ENCODE measurements at places on chromosomes 7 and 10.

DNA sequence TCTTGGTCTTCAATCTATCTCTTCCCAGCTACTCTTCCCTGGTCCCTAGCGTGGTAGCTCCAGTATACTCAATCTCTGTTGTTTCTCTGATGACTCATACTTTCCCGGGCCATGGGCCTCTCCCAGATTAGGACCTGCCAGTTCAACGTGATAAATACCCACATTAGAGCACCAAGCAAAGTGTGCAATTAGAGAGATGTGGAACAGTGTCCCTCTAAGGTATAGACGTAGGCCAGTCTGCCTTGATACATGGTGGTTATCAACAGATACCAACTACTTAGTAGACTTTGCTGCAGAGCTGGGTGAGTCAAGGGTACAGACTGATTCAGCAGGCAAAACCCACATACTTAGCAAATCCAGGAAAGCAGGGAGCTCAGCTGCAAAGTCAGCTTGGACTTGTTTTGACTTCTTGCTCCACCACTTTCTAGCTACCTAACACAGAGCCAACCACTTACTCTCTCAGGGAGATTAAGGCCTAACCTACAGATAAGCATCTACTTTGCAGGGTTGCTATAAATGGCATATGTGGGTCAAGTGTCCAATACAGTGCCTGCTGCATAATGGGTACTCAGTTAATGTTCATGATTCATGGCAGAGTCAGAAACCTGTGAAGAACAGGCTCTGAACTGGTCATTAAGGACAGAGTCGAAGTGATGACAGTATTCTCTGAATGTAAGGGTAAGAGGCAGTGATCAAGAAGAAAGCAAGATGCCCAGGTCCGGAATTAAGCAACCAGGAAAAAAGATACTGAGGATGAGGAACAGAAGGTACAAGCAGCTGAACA, 176.1 kb downstream of the CHN2 start:
- no peak for DNase-seq

DNA sequence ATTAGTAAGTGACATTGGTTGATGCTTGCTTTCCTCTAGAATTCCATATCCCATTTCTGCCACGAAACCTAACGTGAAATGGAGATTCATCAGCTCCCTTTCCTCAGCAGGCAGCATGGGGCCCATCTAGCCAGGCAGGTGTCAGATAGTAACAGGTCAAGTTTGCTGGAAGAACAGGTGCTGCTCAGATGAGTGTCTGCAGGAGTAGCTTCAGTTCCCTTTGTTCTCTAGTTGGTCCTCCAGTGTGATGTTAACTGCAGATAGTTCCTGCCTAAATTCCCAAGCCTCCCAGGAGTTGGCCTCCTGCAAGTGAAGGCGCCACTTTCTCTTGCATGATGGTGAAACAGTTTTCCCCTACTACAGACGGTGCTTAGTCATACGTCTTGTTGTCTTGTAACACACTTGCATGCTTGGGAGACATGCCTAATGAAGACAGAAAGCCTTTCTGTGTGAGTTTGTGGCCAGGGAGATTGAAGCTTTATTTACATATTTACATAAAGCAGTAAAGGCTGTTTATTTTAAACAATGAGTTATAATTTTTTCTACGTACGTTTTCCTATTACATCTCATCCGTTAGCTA, 175.4 kb downstream of the CHN2 start:
- no peak for DNase-seq

- DNase-seq: no peak
Measured at GRCh38 chr7:137970253-137970975, 31.5 kb downstream of the CREB3L2 start.

DNA sequence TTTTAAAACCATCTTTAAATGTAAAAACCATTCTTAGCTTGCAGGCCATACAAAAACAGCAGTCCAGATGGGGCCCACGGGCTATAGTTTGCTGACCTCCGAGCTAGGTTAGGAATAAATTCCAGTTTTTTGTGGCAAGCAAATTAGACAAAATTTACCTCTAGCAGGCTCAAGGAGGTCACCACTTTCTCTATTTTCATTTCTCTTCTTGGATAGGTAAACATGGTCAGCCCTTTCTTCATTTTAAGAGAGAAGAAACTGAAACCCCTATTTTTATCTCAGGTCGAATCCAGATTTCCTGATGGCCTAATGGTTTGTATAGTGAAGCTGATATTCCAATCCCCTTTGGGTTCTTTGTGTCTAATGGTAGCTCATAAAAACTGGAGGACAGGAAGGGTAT, 10.7 kb downstream of the IKZF5 start:
- DNase-seq: no peak

DNA sequence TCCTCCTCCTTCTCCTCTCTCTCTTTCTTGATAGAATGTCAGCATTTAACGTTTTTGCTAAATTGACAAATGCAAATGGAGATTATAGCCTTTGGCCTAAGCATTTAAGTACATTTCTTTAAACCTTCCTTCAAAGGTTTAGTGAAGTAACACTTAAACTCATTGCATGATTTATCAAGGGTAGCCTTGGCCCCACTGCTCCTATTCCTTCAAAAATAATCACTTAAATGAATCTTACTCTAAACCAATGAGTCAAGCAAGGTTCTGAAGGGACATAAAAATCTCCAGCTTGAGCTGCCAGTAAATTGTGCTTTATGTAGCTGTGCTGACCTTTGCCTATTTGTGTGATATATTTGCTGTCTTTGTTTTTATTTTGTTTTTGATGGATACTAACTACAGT, 358.5 kb upstream of the AKR1E2 start:
- no peak for DNase-seq

- DNase-seq: no peak
Measured at GRCh38 chr7:157828881-157829280, 492.1 kb downstream of the DNAJB6 start.

GRCh38 chr10:7819121-7819460, 786 bp downstream of the TAF3 start:
- DNase-seq: peak; percentile 23

DNA sequence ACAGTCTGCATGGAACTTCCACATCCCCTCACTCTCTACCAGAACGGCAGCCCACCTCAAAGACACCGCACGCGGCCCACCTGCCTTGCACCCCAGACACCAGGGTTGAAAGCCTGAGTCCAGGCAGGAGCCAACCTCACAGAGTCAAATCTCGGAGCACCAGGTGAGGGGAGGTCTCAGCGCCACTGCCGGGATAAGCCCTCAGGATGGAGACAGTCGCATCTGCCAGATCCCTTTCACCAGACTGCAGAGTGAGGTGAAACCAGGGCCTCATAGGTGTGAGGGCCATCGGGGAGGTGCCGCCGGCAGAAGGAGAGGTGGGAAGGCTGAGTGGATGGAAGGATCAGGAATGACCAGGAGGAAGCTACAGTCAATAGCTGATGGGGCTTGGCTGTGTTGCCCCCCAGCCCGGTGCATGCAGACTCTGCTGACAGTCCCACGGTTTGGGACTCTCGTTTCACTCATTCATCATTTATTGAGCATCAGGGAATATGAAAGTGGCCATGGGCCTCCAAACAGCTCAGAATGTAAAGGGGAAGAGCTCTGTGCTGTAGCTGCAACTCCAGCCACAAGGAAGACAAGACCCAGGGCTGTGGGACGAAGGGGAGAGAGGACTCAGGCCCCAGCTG, 315.0 kb downstream of the PTPRN2 start:
- DNase-seq: no peak

- no peak for DNase-seq
Measured at GRCh38 chr7:101232141-101232850, 5.3 kb downstream of the CLDN15 start.

GRCh38 chr10:30821261-30821993, 191.9 kb upstream of the LYZL2 start:
- no peak for DNase-seq

- no peak for DNase-seq
Measured at GRCh38 chr10:69516316-69516715, 56.9 kb downstream of the NEUROG3 start.

DNA sequence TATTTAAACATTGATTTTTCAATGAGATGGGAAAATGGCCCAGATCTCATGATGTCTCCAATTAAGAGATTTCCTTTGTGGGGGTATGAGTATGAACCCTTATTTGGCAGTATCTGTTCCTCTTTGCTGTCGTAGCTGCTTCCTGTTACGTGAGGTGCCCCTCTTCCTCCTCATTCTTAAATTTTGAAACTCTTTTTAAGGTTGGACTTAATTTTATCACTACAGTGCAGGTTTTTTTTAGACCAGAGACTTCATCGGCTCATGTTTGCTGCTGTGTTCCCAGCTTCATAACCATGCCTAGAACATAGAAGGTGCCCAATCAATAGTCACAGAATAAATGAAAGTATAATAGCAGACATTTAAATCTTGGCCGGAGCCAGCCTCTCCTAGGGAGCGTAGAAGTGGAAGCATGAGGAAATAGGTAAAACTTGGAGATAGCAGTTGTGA, 2.4 kb downstream of the MIOS start:
- DNase-seq: peak; percentile 56

DNA sequence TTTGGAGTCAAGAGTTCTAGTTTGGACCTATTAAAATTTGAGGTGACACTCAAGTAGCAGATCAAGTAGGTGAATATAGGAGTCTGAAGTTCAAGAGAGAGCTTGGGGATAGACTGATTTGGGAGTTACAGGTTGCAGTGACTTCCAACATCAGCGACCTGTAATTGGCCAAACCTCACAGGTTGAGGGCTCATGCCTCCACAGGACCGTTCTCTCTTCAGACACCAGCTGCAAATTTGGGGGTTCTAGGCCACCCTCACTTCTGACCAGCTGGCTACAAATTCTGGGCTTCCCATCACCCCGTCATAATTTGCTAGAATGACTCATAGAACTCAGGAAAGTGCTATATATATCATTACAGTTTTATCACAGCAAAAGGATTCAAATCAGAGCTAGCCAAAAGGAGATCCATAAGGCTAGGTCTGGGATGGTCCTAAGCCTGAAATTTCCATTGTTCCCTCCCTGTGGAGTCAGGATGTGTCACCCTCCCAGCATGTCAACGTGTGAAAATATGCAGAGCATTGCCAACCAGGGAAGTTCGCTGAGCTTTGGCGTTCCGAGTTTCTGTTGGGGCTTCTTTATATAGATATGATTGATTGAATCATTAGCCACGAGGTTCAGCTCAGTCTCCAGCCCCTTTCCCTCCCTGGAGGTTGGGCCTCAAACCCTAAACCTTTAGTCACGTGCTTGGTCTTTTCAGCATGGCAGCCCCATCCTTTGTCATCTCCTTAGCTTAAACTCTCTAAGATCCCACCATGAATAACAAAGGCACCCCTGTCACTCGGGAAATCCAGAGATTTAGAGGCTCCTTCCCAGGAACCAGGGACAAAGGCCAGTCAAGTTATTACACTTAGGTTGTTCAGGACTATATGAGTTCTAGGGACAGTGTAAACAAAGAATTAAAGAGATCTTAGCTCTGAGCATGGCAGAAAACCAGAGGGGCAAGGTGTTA, 20.7 kb upstream of the ZNF212 start:
- no peak for DNase-seq

DNA sequence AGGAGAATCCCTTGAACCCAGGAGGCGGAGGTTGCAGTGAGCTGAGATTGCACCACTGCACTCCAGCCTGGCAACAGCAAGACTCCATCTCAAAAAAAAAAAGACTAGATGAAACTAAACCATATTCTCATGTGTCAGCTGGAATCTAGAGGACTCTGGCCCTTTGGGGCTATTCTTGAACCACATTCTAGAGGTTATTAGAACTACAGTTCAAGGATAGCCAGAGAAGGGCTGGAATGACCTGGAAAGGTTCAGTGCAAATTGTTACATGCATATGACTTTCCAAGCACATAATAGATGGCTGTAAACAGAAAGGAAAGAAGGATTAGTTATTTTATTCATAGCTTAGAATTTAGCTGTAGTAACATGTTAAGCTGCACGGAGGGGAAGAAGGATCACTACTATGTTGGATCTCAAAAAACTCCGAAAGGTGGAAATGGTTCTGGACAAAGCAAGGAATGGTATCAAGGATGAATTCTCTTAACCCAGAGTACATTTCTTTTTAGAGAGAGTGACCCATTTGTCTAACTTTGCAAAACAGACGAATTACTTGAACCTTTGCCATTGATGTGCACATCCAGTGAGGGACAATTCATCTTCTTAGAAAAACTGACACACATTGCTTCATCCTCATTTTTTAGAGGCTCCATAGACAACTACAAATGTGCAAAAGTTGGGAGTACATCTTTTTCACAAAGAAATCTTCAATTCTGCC, 124.0 kb upstream of the SAMD8 start:
- no peak for DNase-seq

DNA sequence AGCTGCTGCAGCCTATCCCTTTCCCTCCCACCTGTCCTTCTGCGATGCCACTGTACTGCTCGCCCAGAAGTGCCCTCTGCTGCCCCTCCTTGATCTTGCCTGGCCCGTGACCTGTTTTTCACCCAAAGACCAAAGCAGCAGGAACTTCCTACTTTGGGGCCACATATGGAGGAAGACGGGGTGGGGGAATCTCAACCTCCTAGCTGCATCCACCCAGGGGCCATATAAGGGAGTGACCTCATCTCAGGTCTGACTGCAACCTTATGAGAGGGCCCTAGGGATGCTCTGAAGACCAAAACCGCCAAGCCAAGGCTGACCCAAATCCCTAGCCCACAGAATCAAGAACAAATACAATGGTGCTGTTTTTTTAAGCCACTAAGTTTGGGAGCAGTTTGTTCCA, 15.7 kb downstream of the PRKCQ start:
- DNase-seq: no peak

DNA sequence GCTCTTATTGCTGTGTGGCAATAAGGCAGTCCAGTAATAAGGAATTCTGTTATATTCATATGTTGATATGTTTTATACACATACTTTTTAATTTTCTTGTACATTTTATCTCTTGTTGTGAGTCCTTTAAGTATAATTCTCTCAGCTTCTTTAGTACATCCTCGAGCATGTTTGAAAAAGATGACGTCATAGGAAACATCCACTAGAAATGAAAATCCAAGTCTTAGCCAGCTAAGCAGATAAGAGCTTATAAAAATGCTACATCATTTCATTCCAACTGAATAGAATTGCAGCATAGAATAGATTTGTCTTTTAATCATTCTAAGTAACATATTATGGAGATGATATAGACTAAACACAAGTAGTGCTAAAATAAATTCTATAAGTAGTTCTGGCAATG, 283.7 kb upstream of the FZD1 start:
- no peak for DNase-seq

DNA sequence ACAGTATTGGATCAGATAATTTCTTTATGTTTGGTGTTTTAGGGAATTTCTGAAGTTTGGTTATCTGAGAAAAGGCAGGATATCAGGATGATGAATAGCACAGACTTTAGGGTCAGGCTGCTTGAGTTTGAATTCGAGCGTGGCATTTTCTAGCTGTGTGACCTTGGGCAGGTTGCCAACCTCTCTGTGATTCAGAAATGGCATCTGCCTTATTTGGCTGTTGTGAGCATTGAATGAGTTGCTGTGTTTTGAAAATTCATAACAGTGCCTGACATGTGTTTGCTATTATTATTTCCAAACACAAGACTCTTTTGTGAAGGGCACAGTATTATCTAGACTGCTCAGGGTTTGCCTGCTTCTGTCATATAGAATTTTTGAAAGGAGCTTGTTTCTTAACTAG, 66.9 kb downstream of the NXPH1 start:
- DNase-seq: no peak

Measured in CD4-positive, alpha-beta T cell treated with Interferon alpha-2 for 1 hour (primary cell).